ENCODE measurements at places on chromosomes 13 and 19.

- no peak for DNase-seq
Observed at GRCh38 chr13:60623151-60623550, 226.1 kb downstream of the TDRD3 start.

- no peak for DNase-seq
Observed at GRCh38 chr19:47324502-47324901, 7.5 kb upstream of the C5AR2 start.

DNA sequence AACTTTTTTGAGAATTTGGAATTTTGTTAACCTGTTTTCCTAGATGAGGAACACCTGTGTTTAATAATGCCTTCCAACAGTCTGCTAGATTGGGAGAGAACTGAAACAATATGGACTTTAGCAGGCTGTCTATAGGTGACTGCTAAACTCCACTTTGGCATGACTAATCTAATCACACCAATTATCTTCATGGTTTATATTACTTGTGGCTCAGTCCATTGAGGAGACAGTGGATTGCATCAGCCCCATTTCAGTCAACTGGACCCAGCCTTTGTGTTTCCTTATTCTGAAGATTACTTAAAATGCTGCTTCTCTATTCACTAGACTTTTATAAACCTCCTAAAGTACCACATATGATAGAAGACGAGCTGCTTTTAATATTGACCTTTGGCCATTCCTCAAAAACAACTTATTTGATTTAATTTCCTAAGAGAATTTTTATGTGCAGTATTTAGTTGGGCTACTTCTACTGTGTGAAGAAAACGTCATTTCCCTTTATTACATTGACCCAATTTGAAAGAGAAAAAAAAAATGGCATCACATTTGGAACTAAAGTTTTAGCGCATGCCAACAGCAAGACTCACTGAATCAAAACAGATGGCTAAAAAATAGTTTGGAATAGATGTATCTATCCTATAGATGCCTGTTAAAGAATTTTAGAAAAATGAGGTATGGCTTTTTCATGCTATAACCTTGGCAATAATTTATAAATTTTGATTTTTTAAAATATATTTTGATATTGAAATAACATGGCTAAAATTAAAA lies 295.8 kb downstream of the NDFIP2 start:
- DNase-seq, result no peak

GRCh38 chr13:28753946-28754345 lies 35.2 kb upstream of the SLC46A3 start:
- no peak for DNase-seq

DNA sequence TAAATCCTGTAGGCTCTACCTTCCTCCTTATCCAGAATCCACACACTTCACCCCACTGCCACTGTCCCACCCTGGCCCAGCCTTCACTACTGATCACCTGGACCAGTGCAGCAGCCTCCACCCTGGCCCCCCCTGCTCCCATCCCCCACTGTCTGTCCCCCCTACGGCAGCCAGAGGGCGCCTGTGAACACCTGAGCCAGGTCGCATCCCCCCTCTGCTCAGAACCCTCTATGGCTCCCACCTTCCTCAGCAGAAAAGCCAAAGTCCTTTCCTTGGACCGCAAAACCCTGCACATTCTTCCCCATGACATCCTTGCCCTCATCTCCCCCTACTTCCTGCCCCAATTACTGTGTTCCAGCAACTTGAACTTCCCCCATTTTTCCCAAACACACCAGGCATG lies 20.6 kb downstream of the ELAVL3 start:
- no peak for DNase-seq

GRCh38 chr13:20669162-20669561 lies 34.3 kb upstream of the IL17D start:
- no peak for DNase-seq

- DNase-seq, result no peak
Observed at GRCh38 chr13:109644069-109644750, 142.2 kb downstream of the IRS2 start.

DNA sequence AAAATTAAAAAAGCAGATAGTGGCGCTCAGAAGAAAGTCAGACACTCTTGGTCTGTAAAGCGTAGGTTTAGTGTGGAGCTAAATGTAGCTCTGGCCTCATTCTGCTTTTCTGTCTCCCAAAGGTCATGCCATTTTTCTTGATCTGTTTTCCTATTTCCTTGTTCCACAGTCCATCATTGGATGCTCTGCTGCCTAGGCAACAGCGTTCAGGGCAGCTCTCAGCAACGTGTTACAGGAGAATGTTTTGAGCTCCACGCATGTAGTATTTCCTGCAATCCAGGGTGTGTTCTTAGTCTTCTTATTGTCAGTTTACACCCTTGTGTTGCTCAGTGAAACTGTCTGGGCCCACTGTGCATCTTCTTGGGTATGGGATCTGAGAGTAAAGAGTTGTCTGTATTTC lies 46.0 kb upstream of the PCDH8 start:
- DNase-seq, result no peak

DNA sequence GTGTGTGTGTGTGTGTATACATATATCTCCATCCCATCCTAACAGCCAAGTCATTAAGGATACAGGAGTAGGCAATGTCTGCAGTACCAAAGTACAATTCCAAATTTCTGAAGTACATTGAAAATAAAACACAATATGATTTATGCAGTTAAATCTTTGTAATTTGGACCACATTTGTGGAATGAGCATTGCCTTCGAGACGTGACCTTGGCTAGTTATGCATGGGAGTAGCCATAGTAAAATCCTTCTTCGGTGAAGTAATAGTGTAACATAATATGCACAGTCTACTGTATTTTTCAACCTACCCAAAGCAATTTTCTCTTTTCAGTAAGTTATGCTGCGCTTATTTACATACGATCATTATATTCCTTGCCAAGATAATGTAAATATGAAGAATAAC lies 665.7 kb upstream of the GPC6 start:
- no peak for DNase-seq

- DNase-seq, result no peak
Observed at GRCh38 chr13:41199079-41199478, 4.7 kb upstream of the KBTBD7 start.

GRCh38 chr13:89755729-89756492 lies 1591.6 kb upstream of the MIR17HG start:
- DNase-seq, result no peak

GRCh38 chr13:111855191-111855590 lies 211.8 kb upstream of the SOX1 start:
- DNase-seq, result no peak

GRCh38 chr13:93752541-93752940 lies 525.9 kb downstream of the GPC6 start:
- DNase-seq, result no peak

GRCh38 chr13:101755228-101755887 lies 302.9 kb downstream of the ITGBL1 start:
- DNase-seq, result no peak

DNA sequence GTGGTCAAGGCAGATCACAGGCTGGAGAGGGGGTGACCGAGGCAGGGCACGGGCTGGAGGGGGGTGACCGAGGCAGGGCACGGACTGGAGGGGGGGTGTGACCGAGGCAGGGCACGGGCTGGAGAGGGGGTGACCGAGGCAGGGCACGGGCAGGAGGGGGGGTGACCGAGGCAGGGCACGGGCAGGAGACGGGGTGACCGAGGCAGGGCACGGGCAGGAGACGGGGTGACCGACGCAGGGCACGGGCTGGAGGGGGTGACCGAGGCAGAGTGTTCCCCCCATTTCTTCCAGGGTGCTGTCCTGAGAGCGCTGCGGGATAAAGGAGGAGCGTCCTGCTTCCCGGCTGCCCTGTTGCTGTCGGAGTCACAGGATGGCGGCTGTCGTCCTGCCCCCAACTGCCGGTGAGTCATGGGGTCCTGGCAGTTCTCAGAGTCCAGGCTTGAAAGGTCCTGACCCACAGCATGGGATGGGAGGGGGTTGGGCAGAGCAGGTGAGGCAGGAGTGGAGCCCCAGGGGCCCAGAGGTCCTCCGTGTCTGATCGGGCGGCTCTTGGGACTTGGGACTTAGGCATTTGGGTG lies 5.3 kb downstream of the ZNF557 start:
- no peak for DNase-seq
